ENCODE measurements at places on chromosomes 3 and 15.

- peak; percentile 47 for DNase-seq
Measured at GRCh38 chr3:11155341-11156025, 1.2 kb downstream of the HRH1 start.

- no peak for DNase-seq
Measured at GRCh38 chr15:77017091-77017660, 22.2 kb downstream of the PSTPIP1 start.

DNA sequence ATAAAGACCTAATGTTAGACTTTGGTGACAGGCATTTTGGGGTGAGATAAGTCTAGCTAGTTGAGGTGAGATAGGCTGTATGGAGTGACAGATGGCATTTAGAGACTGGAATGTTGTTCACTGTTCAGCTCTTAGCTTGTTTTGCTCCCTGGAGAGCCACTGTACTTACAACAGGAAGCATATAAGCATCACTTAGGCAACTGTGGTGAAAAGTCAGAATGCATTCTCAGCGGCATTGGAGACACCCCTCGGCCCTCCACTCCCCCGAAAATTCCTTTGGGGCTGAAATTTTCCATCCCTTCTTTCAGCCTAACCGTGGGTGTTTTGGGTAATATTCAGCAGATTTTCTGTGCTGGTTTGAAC is 73.4 kb downstream of the SLCO3A1 start:
- no peak for DNase-seq

GRCh38 chr3:128994581-128995546 is 988 bp upstream of the CFAP92 start:
- no peak for DNase-seq

- DNase-seq = no peak
Measured at GRCh38 chr15:40232625-40233070, 6.2 kb upstream of the PAK6 start.

DNA sequence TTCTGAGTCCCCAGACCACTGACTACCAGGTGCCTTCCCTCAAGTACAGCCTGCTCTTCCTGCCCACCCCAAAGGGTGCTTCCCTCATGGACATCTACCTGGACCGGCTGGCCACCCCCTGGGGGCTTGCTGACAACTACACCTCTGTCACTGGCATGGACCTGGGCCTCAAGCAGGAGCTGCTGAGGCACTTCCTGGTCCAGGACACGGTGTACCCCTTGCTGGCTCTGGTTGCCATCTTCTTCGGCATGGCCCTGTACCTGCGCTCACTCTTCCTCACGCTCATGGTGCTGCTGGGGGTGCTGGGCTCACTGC is 9.3 kb downstream of the DISP2 start:
- DNase-seq = no peak

DNA sequence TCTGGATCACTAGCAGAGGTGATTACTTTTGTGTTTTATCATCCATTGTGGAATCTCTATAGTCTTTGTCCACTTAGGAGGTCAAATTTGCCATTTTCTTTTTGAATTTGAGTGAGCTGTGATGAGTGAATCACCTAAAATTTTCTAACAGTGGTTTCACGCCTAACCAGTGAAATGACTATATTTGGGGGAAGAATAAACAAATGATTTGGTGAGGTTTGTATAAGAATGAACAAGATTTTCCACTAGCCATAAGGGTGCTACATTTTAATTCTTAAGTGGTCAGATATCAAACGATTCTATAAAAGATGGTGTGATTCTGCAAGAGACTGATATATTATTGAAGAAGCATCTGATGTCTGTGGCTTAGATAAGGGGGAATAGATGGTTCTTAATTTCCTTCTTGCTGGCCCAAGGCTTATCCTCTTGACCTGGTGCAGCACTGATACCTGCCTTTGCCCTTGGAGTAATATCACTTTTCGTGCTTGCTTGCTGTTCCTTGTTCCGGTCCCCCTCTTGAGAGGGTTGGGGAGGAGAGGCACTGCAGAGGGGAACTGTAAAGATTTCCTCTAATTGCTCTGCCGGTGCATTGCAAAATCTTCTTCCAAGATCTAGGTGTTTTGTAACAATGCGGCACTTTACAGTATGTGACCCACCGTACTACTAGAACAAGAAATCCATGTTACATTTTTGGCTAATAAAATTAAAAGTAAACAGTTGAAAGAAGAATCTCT is 14.5 kb downstream of the C3orf20 start:
- no peak for DNase-seq

- no peak for DNase-seq
Measured at GRCh38 chr3:114527036-114527644, 233.3 kb downstream of the TIGIT start.

DNA sequence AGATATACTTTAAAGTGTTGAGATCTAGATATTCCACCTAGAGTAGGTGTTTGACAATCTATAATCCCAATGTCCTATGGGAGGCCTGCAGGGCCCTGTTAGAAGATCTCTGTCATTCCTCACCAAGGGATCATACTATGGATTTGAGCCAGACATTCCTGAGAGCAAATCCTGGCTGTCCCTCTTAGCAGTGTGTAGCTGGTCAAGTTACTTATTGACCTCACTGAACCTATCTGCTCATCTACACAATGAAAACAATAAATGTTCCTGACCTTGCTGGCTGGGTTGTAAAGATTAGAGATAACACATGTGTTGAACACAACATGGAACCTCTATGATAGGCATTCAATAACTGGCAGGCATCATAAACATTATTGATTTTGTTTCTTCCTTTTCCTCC is 265.6 kb upstream of the ATP11B start:
- DNase-seq = no peak

DNA sequence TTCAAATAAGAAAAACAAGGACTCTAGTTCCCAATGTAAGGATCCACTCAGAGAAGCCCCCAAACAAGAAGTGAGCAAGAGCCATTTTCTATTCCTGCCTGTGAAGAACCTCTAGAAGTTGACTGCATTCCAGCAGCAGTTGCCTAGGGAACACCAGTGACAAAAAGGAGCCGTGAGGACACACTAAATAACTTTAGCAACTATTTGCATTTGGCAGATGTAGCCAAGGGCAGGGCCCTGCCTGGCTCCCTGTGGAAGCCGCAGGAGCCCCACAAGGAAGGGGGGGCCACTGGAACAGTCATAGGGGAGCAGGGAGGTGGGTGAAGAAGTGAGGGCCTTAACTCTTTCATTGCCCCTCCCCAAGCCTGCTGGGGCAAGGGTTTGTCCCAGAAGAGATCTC is 470.2 kb upstream of the PROK2 start:
- DNase-seq = no peak

- no peak for DNase-seq
Measured at GRCh38 chr3:194346035-194346434, 5.1 kb downstream of the CPN2 start.

DNA sequence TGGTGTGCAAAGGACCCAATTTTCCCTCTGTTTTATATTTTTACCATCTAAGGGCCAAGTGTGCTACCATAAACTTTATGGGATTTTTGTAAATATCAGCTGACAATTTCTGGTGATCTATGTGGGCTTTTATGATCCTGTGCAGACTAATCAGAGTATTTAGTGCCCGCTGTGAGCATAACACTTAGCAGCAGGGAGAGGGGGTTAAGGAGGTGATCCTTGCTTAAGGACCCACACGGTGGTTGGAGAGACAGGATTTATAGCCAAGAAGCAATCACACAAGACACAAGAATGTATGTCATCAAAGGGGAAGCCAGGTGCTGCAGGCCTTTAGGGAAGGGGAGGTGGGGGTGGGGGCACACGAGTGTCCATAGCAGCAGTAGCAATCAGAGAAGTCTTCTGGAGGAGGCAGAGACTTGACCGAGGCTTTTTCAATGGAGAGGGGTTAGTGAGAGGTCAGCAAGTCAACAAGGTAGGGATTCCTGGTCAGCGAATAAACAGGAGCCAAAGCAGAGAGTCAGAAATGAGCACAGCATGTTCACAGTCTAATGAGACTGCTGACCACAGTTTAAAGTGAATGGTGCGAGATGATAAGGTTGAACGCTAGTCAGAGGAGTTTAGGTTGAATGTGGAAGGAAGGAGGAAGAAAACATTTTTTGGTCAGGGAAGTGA is 4.5 kb upstream of the CACNA1D start:
- no peak for DNase-seq

DNA sequence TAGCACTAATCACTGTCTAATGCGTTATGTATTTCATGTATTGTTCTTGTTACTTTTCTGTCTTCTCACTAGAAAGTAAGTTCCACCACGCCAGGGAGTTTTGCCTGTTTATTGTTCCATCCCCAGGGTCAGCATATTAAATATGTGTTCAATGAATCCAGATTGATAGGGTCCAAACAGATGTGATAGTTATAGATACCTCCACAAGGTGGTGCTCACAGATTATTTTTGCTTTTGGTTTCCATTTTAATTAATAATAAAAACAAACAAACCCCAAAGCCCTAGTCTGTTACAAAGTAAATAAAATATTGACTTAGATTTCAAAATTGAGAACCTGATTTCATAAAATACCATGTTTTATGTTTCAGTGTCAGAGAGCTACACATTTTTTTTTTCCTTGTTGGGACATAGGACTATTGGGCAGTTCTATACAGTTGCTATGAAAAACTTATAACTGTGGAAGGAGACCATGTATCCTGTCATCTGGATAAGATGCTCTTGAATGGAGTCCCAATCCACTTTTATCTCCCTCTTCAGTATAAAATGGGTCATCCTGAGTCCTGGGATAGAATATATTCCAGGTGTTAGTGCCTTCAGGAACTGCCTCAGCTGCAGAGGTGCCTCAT is 12.4 kb downstream of the OTOL1 start:
- DNase-seq = no peak

- no peak for DNase-seq
Measured at GRCh38 chr3:106809623-106810299, 567.5 kb upstream of the CCDC54 start.

DNA sequence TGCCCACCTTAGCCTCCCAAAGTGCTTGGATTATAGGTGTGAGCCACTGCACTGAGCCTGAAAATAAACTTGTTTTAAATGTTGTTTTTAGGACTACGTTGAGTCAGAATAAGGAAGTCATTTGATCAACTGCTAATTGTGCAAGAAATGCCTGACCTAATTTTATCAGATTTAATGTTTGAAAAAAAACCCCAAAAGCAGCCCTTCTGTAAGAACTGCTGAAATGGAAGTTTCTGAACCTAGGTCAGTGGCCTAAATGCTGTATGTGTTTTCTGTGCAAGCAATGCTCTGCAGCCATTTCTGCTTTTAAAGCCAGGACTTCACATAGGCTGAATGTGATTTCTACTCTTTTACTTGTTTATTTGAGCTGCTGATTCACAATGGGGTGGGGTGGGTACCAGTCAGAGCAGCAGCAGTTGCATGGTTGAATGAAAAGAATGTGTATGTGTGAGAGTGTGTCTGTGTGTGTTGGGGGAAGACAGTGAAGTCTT is 6.6 kb downstream of the GPX1 start:
- DNase-seq = no peak

DNA sequence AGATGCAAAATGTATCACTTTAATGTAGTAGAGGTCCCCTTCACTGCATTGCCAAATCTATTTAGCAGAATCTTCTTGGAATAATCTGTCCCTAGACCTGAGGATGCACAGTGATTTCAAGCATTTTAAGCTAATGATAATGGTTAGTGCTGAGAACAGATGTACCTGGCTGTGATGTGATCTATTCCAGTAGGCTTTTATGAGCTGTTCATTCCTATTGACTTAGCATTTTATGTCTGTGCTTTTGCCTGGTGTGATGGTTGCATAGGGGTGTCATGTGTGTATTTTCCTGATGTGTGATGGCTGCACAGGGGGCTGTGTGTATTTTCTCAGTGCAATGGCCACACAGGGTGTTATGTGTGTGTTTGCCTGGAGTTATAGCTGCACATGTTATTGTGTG is 272.9 kb downstream of the TIGIT start:
- DNase-seq = no peak

GRCh38 chr15:55758580-55758986 is 15.6 kb upstream of the PRTG start:
- no peak for DNase-seq

DNA sequence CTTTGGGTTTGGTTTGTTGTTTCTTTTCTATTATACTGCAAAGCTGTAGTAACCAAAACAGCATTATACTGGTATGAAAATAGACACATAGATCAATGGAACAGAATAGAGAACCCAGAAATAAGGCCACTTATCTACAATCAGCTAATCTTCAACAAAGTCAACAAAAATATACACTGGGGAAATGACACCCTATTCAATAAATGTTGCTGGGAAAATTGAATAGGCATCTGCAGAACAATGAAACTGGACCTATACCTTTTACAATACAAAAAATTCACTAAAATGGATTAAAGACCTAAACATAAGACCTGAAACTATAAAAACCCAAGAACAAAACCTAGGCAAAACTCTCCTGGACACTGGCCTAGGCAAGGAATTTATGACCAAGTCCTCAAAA is 52.9 kb downstream of the TLNRD1 start:
- DNase-seq = no peak

DNA sequence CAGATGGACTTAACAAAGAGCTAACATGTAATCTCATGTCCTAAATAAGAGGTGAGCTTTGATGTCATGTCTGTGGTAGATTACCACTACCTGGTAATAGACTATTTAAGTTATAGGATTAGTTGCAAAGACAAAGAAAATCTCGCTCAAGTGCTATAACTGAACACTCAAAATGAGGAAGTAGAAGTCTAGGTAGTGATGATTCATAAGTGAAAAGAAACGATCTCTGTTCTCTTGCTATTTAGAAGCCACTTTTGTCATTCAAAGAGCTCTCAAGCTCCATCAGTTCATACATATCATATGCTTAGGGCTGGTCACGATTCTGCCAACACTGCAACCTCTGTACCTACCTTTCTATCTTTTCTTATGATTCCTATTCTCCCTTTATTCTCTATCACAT is 110.9 kb downstream of the EDEM1 start:
- no peak for DNase-seq

DNA sequence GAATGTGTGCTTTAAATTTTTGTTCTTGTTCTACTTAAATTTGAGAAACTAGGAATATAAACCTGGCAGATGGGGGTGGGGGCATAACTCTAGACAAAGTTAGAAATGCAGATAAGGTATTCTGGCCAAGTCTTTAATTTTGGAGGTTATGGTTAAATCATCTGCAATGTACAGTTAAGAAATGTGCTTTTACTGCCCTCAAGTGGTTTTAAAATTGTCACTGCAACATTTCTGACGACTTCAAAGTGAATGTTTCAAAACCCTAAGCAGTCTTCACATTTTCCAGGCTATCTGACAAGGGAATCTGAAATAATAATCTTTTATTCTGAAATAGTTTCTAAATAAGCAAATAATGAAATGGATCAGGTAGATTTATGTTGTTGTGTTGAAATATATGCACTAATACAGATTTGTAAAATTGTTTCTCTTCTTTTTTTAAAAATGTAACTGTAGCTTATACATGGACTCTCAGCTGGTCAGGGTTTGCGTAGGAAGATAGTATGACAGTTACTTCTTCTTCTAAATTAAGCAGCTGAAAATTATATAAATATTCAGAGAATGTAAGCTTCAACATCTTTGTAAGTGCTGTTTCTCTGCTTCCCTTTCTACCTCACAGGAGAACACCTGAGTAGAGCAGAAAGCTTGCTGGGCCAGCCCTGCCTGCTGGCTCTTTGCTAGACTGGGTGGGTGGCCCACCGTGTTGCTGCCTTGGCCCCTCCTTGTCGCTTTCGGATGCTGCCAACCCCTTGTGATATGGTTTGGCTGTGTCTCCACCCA is 45.0 kb downstream of the SUCNR1 start:
- no peak for DNase-seq
